Stimulated activated CD4-positive, alpha-beta T cell treated with anti-CD3 and anti-CD28 coated beads, Interleukin-4, amount 100 ng/mL, for 24 hours (primary cell): ENCODE measurements at places on chromosomes 5 and 9.

DNA sequence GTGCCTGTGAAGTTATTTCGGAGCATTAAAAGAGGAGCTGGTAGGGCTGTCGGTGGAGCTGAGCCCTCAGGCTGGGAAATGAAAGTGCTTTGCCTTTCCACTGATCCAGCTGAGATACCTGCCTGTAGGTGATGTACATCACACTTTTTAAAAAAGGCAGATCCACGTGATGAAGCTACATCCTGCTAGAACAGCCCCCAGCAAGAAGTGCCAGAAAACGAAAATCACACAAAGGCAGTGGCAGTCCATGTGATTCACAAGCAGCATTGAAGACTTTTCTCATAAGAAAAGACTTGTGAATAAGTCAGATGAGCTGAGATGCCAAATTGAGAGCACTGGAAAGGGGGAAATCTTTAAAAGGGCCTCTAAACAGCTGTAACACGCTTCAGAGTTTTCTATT, 765.1 kb downstream of the PTPRD start:
- no peak for DNase-seq

DNA sequence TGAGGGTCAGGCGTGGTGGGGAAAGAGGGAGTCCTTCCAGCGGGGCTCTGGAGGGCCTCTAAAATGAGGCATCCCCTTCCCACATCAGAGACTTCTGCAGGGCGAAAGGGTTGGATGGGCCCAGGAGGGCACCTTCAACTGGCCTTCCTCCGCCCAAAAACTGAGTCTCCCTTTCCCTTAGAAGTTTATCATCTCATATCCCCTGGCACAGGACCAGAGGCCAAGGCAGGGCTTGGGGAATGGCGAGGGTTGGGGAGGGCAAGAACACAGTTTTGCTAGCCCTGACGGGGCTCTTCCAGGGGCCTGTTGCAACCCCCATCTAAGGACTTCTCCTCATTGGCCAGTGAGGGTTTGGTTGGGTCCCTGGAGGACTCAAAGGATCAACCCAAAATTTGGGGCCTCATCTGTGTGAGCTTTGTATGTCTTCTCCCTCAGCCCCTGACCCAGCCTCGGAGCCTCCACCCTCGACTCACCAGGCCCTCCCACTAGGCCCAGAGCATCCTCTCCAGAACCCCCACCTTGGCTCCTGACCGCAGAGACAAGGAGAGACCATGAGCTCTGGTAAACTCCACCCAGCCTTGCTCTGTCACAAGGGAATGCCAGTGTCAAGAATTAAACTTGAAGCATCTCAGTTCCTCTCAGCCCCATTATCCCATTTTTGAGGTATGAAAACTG, 24.1 kb downstream of the AQP7 start:
- DNase-seq, result no peak

DNA sequence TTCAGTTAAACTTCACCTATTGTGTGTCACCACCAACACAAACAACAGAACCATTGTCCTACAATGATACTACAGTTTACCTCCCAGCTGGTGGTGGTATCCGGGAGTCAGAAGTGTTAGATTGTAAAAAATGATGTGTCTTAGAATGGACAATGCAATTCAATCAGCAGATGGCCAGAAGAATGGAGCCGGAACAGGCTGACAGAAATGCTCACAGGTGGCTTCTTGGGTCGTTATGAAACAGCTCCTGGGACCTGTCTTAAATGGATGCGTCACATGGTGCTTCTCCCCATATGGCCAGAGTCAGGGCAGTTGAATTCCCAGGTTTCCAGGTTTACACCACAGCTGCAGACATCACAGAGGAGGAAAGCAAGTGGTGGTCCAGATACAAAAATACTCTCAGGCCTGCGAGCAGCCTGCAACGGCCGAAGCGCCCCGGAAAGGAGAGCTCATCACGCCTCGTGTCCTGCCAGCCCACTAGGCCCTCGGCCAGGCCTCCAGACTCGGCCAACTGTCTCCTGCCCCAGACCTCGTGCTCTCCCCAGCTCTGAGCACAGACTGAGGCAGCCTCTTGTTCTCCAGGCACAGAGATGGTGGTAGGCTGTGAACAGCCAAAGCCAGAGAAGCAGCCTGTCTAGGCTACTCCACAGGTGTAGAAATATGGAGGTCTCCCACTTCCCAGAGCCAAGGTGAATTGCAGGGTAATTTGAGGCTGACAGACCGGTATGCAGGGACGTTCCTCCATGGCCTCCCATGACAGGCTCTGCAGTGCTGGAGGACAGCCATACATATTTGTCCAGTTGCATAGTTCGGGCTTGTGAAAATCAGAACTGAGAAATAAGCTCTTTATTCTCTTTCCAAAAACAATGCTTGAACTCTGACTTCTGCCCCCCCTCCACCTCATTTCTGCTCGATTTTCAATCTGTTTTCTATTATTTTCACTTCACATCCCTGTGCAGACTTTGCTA, 98.5 kb upstream of the SPATA31C2 start:
- no peak for DNase-seq

- DNase-seq, result no peak
These were observed 484.9 kb downstream of the PTPRD start for GRCh38 chr9:10127867-10128266.

DNA sequence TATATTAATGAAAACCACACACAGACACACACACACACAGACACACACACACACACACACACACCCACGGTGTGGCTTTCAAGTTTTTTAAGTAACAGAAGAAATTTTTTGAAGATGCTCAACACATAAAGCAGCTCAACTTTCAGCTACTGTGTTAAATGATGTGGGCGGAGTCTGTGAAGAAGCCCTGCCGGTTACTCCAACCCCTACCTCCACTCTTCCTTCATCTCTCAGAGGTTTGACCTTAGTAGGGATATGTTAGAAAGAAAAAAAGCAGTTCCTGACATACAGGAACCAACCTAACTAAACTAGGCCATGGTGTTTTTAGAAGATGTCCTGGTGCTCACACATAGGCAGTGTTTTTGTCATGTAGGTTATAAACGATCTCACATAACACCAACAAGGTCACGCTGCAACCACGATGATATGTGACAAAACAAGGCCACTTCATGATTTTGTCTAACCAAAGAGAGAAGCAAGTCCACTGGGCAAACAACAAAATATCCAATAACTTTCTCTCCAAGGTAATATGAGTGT, 112.8 kb downstream of the EMB start:
- DNase-seq, result no peak

GRCh38 chr5:116439905-116440304, 134.7 kb downstream of the SEMA6A start:
- no peak for DNase-seq

DNA sequence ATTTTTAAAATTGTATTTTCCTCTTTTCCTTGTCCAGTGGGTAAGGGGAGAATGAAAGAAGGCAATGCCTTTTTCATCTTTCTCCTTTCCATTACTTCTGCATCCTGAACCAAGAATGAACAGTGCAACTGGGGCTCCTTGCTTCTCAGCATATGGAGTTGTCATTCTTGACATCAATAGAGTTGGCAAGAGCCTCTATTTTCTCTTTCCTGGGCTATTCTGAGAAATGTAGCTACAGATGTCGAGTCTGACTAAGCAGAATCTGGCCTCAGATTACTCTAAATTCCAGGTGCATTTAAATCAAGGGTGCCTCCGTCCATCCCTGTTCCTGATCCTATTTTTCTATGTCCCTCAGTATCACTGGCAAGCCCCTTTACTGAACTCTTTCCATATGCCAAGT, 244.8 kb downstream of the GLIS3 start:
- no peak for DNase-seq

GRCh38 chr5:38079620-38080402, 178.5 kb upstream of the EGFLAM start:
- no peak for DNase-seq

DNA sequence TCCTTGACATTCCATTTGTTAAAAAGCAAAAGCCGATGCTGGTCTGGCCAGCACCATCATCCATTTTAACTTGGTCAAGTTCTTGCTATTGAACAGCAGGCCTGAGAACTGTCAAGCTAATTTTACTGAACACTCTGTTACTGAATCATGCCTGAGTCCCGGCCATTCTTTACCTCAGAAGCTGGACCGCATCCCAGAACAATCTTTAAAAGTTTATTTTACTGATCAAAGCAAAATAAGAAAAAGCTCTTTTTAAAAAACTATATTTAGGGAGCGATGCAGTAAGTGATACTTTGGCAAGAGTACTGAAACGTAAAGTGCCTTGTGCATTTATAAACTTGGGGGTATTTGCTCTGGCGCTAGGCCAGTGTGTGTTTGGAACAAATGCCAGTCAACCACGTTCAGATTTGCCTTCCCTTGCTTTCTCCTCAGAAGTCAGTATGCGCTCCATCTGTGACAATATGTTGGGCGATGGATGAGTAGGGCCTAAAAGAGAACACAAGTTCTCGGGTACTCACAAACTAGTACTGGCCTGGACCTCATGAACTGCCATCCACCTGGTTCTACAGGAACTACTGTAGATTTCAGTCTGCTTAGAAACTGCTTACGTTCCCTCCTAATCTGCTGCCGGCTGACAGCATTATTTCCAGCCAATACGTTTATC, 161.9 kb downstream of the MAPKAP1 start:
- DNase-seq, result no peak

GRCh38 chr5:40655138-40655537, 24.6 kb upstream of the PTGER4 start:
- DNase-seq, result no peak

DNA sequence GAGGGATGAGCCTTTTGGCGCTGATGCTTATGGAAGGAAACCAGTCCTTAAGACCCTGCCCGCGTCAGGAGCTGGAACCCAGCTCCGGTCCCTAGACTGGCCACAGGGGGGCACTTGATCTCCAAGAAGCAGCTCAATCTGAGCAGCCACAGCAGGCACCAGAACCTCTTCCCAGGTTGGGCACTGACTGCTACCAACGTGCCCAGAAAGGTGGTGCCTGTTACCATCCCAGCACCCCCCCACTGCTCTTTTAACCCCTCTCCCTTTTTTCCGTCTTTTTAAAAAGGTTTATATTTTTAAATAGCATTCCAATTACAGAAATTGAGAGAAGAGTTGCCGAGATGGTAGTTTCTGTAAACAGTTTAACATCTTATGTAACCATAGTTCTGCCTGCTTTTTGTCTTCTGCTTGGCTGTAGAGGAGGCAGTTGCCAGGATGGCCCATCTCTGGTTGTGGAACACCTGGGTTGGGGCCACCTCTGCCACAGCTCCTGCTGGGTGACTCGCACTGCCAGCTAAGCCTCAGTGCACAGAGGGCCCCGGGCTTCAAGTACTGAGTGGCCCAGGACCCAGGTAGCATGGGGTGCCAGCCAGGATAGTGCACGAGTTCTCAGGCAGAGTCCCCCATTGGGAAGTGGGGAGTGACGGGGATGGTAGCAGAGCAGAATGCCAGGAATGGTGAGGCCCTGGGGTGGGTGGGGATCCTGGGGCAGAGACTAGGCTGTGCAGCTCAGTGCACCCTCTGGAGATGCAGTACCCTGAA, 62.8 kb downstream of the PFDN1 start:
- DNase-seq, result peak; percentile 68

DNA sequence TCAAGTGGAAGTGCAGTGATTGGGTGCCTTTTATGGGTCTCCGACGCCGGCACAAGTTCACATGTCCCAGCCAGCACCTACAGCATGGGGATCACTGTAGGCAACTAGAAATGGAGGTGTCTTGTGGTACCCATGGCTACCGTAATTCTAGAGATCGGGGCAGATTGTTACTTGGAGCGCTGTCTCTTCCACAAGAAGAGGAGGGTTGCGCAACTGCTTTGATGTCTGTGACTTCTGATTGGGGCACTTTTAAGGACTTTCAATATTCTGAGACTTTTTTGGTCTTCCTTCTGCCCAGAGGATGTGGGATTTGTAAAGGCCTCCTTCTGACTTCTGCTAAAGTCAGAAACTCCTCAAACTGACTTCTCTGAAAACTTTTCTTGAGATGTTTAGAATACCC, 41.9 kb downstream of the GLRX start:
- no peak for DNase-seq

DNA sequence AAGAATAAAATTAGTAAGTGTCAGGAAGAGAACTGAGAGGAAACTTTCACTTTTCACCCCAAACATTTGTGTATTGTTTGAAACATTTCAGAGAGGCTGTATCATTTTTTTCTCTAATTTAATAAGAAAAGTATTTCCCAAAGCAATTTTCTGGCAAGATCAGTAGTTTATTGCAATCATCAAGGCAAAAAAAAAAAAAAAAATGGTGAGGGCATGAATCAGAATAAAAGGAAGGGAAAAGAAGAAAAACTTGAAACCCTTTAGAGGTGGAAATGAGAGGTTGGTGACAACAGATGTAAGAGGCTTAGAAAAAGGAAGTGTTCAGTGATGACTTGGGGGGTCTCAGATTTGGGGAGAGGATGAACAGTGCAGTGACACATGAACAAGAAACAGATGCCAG, 13.3 kb downstream of the SHC3 start:
- DNase-seq, result no peak

GRCh38 chr9:88007291-88007650, 32.9 kb upstream of the CDK20 start:
- DNase-seq, result peak; percentile 70

GRCh38 chr9:121185774-121186403, 15.8 kb downstream of the RAB14 start:
- no peak for DNase-seq

- DNase-seq, result no peak
These were observed 13.6 kb downstream of the FBXW11 start for GRCh38 chr5:171992813-171993212.

DNA sequence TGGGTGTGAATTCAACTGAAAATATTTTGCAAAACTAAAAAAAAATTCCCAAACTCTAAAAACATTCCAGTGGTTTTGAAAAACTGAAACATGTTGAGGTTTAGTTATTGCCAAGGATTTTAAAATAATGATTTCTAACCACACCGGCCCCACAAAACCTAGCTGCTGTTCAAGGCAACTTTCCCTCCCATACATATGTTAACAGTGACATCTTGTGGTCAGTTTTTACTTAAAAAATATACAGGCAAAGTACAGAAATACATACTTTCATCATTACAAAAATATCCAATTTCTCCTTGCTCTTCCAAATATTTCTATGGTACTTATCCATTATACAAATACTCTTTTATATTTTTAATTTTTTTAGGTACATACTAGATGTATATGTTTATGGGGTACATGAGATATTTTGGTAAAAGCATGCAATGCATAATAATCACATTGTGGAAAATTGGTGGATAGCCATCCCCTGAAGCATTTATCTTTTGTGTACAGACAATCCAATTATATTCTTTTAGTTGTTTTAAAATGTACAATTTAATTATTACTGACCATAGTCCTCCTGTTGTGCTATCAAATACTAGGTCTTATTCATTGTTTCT, 34.4 kb upstream of the MRPS30 start:
- DNase-seq, result no peak

DNA sequence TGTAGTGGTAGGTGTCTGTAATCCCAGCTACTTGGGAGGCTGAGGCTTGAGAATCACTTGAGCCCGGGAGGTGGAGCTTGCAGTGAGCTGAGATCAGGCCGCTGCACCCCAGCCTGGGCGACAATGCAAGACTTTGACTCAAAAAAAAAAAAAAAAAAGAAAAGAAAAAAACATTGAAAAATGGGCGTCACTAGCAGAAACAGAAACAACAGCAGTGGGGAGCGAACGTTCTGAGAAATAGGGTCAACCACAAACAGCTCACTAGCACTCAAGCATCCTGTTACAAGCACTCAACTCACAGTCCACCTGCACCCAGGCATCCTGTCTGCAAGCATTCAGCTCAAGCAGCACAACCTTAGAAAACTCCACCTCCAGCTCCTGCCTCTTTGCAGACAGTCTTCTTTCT, 17.2 kb downstream of the TRIM14 start:
- peak; percentile 78 for DNase-seq

- DNase-seq, result no peak
These were observed 442.2 kb upstream of the MPDZ start for GRCh38 chr9:13721481-13722235.
